Inflammatory macrophage treated with lipopolysaccharide for 1 hour (primary cell): ENCODE measurements at places on chromosomes 1 and 21.

- DNase-seq, result no peak
These were observed 91.2 kb upstream of the SLC45A1 start for GRCh38 chr1:8226747-8227146.

- no peak for DNase-seq
These were observed 77.6 kb upstream of the ZNF326 start for GRCh38 chr1:89917353-89917752.

- DNase-seq, result peak; percentile 80
These were observed 26.0 kb downstream of the MACF1 start for GRCh38 chr1:39230261-39231190.

DNA sequence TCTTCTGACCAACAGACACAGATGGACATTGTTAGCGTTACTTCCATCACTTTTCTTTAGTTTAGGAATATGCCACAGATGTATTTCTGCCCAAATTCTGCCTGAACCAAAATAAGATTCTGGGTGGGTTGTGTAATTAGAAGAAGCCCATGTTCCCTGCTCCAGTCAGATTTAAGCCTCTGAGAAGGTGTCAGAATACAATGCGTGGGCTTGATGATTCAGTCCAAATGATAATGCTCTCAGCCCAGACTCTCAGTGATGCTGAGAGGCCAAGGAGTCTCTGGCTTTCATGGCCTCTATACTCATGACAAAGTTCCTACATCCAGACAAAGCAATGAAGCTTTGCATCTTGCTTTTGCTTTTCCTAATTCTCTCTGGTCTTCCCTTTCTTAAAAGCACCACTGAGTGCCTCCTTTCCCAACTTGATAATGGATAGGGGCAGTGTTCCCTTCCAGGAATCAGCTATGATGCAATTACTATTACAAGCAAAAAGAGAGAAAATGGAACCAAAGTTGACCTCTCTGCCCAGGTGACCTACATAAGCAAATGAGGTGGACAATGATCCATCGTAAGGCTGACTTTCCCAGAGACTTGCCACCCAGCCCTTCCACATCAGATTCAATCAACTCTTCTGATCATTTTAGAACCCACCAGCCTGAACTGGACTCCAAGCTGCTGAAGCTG lies 8.8 kb downstream of the SEC16B start:
- DNase-seq, result no peak

- DNase-seq, result peak; percentile 72
These were observed 55.2 kb downstream of the SLC9A1 start for GRCh38 chr1:27099587-27100334.

- no peak for DNase-seq
These were observed 51.7 kb upstream of the PALMD start for GRCh38 chr1:99594205-99594604.

- peak; percentile 96 for DNase-seq
These were observed 2.8 kb upstream of the ZC3H12A start for GRCh38 chr1:37471345-37472231.

GRCh38 chr1:147388969-147389368 lies 146.5 kb downstream of the CHD1L start:
- DNase-seq, result no peak

- no peak for DNase-seq
These were observed 58.9 kb downstream of the DIPK1A start for GRCh38 chr1:92902406-92902744.

- DNase-seq, result no peak
These were observed 84.1 kb upstream of the VANGL1 start for GRCh38 chr1:115557715-115558114.

GRCh38 chr1:29711582-29712283 lies 475.4 kb downstream of the PTPRU start:
- DNase-seq, result peak; percentile 14

DNA sequence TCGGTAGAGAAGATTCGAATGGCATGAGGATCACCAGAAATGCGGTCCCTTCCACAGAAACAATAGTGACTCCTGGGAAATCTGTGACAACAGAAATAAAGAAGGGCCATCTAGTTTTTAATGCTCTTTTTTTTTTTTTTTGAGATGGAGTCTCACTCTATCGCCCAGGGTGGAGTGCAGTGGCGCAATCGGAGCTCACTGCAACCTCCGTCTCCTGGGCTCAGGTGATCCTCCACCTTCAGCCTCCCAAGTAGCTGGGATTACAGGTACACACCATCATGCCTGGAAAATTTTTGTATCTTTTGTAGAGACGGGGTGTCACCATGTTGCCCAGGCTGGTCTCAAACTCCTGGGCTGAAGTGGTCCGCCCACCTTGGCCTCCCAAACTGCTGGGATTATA lies 43.9 kb downstream of the L1TD1 start:
- no peak for DNase-seq

DNA sequence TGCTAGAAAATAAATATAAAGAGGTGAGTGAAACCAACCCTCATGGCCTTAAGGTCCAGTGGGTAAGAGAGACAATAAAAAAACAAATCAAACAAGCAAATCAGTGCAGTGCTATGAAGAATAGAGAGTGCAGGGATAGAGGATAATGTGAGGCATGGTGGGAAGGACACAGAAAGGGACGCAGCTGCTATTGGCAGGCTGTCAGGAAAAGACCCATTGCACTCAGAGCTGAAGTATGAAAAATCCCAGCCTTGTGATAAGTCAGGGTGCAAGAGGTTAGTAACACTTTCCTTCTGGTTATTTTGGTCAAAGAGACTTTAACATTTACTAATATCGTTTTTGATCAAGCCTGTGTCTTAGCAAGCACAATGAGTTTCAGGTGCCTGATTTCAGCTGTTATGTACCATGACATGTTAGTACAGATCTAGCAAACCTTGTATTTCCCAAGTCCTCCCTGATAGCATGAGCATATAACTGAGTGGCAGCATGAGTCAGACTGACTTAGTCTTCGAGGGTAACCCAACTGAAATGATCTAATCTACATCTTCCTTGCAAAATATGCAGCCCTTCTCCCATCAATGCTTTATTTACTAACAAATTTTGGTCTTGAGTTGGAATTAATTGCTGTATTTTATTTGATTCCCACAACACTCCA lies 31.7 kb downstream of the CHML start:
- DNase-seq, result peak; percentile 84

- no peak for DNase-seq
These were observed 32.4 kb upstream of the AGPAT3 start for GRCh38 chr21:43832648-43833047.

- DNase-seq, result no peak
These were observed 67.6 kb downstream of the MAB21L3 start for GRCh38 chr1:116178837-116179236.

- peak; percentile 87 for DNase-seq
These were observed 13.5 kb downstream of the TRAF3IP3 start for GRCh38 chr1:209769171-209769904.

- no peak for DNase-seq
These were observed 42.6 kb upstream of the GPR153 start for GRCh38 chr1:6303397-6304012.

DNA sequence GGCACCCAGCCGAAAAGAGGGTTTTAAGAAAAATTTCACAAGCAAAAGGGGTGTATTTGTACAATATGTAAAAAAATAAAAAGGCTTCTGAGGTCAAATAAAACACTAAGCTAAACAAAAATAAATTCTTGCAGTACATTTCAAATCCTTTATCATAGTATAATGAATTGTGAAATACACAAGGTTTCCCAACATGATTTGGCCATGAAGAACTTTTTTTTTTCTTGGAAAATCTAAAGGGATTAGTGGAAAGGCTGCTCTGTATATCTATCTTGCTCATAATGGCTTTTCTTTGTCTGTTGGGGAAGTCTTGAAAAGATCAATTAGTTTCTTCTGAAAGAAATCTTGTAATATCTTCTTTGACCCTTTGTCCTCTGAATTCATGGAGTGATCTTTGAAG lies 593.4 kb downstream of the PLPP3 start:
- DNase-seq, result no peak

DNA sequence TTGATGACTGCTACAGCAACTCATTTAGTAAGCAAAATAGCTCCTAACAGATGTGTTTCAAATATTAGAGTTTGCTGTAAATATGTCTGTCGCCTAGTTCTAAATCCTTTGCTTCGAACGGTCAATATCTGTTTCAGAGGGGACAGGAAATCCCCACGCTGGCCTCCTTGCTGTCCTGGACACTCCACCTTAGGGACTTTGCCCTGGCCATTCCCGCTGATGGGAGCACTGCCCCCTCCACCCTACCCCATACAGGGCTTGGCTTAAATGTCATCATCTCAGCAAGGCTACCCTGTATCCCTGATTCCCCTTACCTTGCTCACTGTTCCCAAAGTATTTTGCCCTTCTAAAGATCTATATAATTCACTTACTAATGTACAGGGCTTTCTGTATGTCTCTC lies 86.1 kb upstream of the HIVEP3 start:
- no peak for DNase-seq

GRCh38 chr1:35192056-35192852 lies 691 bp downstream of the SFPQ start:
- DNase-seq, result peak; percentile 80

DNA sequence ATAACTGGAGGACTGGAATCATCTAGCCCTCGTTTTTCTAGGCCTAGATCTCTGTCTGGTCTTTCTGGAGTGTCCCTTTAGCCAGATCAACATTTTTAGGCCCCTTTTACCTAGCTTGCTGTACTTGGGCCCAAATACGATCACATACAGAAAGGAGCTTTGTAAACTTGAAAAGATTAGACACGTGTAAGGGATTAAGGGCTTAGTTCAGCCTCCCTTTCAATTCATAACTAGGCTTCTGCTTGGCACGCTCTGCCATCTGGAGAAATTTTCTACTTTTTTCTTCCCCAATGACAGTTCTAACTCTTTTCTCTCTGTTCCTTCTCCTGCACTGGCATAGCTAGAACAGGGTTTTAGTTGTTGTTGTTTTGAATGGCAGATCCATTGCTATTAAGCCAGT lies 153.3 kb upstream of the BEND5 start:
- no peak for DNase-seq

GRCh38 chr21:31371715-31372470 lies 27.8 kb upstream of the TIAM1 start:
- DNase-seq, result no peak

DNA sequence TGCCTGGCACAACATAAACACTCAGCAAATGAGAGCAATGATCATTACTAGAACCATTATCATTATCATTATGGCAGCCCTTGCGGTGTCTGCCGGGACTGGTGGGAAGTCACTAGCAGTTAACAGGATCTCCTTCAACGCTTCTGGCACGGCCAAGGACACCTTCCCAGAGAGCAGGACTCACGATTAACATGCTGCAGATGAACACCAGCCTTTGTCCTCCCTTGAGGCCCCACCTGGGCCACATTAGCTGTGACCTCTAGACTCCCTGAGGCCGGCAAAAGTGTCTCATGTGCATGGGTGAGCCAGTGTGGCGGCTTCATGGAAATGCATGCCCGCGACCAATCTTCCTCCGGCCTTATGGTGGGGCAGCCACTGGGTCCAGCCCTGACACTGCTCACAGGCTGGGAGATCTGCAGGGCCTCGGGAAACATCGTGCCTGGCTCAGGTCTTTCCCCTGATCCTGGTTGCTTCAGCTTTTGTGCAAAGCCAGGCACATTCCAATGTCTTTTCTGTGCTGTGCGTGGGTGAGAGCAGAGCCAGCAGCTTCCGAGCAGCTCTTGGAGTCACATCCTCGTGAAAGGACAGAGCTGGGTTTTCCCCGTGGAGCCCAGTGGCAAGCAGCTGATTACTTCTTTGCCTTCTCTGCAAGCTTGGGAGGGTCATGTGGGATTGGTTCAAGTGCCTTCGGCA lies 107.3 kb downstream of the HMGB4 start:
- DNase-seq, result no peak

DNA sequence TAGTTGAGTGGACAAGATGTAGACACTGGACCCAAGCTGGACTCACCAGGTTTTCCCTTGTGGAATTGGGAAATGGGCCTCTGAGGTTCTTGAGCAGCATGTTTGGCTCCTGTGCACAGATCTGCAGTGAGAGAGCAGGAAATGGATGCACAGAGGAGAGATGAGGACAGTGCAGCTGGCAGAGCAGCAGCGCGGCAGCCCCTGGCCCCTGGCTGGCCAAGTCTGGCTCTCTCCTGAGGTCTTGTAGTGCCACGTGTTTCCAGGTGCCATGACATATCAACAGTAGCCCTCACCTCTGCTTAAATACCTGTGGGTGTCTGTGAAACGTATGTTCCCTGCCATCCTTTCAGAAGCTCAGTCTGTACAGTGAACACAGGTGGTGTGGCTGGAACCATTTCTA lies 19.2 kb upstream of the BCL10 start:
- no peak for DNase-seq

- no peak for DNase-seq
These were observed 268.6 kb downstream of the SETD4 start for GRCh38 chr21:35791541-35792325.

DNA sequence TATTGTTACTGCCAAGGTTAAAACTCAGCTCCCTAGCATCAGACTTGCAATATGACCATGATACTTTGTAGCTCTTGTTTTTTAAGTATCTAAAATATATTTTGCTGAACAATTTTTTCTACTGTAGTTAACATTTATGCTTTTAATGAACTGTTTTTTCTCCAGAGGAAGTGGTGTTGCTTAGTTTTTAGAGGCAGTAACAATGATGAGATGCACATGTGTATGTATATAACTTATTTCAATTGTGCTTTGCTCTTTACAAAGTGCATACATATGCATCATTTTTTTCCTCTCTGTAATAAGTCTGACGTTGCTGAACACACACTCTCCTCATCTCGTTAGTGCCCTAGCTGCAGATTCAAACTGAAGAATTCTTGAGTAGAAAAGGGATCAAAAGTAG lies 418.8 kb downstream of the ZP4 start:
- DNase-seq, result no peak

DNA sequence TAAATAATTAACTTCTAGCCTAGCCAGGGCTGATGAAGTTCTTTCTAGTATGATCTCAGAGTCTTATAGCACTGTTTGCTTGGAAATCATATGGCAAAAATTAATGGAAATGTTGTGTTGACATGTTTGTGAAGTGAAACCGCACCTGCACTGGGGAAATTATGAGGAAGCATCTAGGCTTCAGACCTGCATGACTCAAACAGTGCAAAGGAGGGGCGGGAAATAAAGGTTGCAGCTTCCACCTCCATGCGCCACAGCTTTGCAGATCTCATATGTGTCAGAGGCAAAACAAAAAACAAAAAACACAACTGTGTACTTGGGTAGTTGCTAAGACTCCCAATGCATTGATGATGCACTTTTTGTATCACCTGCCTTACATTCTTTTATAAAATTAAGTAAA lies 1080.6 kb downstream of the PLA2G4A start:
- no peak for DNase-seq

GRCh38 chr1:25727635-25728286 lies 72.2 kb upstream of the SELENON start:
- DNase-seq, result no peak

DNA sequence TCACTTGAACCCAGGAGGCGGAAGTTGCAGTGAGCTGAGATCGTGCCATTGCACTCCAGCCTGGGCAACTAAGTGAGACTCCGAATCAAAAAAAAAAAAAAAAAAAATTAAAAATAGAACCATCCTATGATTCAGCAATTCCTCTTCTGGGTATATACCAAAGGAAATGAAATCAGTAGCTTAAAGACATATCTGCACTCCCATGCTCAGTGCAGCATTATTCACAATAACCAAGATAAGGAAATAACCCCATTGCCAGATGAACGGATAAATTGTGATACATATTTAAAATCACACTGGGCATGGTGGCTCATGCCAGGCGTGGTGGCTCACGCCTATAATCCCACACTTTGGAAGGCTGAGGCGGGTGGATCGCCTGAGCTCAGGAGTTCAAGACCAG lies 23.8 kb downstream of the ALDH9A1 start:
- no peak for DNase-seq

- peak; percentile 66 for DNase-seq
These were observed 35.1 kb downstream of the IL6R start for GRCh38 chr1:154440036-154440804.
